HL-60 (cell line): ENCODE measurements at places on chromosomes 6 and 20.
A peak's percentile ranks its signal among the peaks of the same experiment; 100 is the strongest.

- DNase-seq: peak; percentile 77
Measured at GRCh38 chr20:1857466-1857865, 37.7 kb upstream of the SIRPA start.

DNA sequence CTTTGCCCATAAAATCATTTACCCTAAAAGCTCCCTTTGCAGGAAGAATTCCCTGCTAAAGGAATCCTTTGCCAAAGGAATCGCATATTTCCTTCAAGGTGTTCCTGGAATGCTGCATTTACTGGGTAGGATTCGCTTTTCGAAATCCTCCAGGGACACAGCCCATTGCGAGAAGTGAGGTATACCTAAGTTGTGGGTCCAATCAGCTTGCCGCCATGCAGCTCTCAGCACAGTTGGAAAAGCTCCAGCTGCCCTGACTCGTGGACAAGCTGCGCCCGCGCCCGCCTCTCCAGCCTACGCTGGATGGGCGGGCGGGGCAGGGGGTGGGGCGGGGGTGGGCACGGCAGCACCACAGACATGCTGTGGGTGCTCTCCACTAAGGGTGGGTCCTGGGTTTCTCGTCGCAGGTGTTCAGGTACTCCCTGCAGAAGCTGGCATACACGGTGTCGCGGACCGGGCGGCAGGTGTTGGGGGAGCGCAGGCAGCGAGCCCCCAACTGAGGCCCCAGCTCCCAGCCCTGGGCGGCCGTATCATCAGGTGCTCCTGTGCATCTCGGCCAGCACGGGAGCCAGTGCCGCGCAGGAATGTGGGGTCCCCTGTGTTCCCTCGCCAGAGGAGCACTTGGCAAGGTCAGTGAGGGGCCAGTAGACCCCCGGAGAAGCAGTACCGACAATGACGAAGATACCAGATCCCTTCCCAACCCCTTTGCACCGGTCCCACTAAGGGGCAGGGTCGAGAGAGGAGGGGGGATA is 1.4 kb downstream of the NNAT start:
- no peak for DNase-seq

- DNase-seq: no peak
Measured at GRCh38 chr6:79518842-79519241, 18.4 kb downstream of the LCA5 start.

GRCh38 chr6:1250489-1251197 is 61.3 kb upstream of the FOXQ1 start:
- no peak for DNase-seq

DNA sequence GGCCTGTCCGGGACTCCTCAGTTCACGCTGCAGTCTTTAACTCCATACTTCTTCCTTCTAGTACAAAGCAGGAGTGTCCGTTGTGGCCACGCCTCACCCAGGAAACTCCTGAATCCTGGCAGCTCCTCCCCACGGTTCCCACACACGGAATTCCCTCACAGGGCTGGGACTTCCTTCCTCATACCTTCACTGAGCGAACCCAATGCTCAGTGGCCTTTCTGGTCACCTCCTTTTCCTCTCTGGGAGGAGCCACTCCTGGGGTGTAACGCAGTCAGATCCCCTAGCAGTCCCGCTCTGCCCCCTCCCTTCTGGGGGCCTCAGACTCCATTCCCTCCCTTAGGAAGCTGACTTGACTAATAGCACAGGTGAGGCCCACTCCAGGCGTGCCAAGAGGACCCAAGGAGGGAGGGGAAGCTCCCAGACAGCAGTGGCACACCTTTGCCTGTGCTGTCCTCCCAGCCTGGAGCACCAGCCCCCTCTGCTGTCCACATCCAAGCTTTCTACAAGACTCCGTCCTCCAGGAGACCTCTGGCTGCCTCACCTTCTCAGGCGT is at the start of gene SLC52A3:
Gene SLC52A3, minus strand, starts transcription at position 75 of the 553 bp plus-strand sequence. CDS start 2,726 bp downstream, outside the sequence.
- DNase-seq: no peak

DNA sequence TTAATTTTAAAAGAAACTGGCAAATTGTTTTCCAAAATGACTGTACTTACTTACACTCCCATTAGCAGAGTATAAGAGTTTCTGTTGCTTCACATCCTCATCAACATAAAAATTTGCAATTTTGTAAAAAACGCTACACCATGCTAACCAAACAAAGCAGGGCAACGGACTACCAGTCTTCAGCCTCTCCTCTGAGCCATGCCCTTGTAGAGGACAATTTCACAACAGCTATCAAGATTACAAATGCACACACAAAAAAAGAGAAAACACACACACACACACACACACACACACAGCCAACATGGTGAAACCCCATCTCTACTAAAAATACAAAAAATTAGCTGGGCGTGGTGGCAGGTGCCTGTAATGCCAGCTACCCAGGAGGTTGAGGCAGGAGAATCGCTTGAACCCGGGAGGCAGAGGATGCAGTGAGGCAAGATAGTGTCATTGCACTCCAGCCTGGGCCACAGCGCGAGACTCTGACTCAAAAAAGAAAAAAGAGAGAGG is 4.1 kb upstream of the ADISSP start:
- DNase-seq: no peak
